ENCODE measurements at places on chromosomes 2 and 18.
A peak's percentile ranks its signal among the peaks of the same experiment; 100 is the strongest.

DNA sequence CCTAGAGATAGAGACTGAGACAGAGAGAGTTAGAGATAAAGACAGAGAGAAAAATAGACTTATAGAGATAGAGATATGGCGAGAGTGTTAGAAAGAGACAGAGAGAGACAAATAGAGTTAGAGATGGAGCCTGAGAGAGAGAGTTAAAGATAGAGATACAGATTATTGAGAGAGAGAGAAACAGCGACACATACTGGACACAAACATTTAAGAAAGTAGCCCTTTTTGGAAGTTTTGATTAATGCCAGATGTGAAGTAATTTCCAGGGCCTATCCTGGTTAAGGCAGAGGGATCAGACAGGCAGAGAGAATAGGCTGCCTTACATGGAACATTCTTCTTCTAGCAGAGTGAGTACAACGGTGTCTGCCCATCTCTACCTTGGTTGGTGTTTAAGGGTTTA is 311.6 kb upstream of the CDH7 start:
- no peak for DNase-seq

- no peak for DNase-seq
Measured at GRCh38 chr2:287471-287885, 413 bp downstream of the ALKAL2 start.

GRCh38 chr18:335733-336132 is 67.9 kb upstream of the THOC1 start:
- DNase-seq: no peak

- no peak for DNase-seq
Measured at GRCh38 chr18:54712758-54713157, 115.5 kb upstream of the RAB27B start.

- no peak for DNase-seq
Measured at GRCh38 chr2:239979243-239980023, 45.7 kb downstream of the NDUFA10 start.

GRCh38 chr2:147450661-147451510 is 393.9 kb upstream of the ACVR2A start:
- DNase-seq: no peak

GRCh38 chr2:234873103-234873827 is 78.6 kb upstream of the SH3BP4 start:
- DNase-seq: no peak

GRCh38 chr2:54492335-54492734 is 36.2 kb downstream of the SPTBN1 start:
- no peak for DNase-seq

DNA sequence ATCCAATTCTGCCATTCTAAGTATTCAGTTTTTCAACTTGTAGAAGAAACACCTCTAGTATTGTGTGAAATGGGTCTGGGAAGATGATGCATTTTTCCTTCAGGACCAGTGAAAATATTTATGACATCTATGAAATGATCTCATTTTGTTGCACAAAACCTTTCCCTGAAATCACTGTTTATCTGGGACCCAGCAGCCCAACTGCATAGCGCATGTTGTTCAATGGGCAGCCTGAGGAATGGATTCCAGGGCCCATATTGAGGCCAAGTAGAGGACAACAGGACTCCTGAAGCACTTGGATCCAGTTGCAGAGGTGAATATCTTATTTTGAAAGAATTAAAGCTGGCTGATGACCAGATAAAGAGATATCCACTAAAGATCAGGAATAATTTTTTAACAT is 7.3 kb downstream of the RBMS1 start:
- DNase-seq: no peak

DNA sequence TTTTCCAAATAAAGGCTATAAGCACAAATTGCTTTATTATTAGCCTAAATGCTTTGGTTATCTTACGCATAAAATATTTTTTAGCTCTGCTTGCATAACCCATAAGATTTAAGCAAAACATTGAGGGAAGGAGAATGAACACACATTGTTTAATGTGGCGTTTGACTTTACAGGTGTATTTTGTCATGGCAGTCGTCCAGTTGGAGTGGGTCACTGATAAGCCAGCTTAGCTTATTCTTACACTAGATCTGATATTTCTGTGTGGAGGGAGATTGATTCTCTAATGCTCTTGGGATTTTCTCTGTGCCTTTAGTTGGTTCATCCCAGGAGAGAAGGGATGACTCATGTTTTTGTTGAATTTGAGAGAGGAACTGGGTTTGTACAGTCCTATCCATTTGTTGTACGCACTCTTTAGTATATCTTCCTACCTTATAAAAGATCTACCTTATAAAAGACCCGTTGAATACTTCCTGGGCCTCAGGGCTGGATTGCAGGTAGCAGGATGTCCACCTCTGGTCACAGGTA is 47.5 kb upstream of the ACYP2 start:
- no peak for DNase-seq

GRCh38 chr2:222076973-222077690 is 221.7 kb downstream of the PAX3 start:
- no peak for DNase-seq

DNA sequence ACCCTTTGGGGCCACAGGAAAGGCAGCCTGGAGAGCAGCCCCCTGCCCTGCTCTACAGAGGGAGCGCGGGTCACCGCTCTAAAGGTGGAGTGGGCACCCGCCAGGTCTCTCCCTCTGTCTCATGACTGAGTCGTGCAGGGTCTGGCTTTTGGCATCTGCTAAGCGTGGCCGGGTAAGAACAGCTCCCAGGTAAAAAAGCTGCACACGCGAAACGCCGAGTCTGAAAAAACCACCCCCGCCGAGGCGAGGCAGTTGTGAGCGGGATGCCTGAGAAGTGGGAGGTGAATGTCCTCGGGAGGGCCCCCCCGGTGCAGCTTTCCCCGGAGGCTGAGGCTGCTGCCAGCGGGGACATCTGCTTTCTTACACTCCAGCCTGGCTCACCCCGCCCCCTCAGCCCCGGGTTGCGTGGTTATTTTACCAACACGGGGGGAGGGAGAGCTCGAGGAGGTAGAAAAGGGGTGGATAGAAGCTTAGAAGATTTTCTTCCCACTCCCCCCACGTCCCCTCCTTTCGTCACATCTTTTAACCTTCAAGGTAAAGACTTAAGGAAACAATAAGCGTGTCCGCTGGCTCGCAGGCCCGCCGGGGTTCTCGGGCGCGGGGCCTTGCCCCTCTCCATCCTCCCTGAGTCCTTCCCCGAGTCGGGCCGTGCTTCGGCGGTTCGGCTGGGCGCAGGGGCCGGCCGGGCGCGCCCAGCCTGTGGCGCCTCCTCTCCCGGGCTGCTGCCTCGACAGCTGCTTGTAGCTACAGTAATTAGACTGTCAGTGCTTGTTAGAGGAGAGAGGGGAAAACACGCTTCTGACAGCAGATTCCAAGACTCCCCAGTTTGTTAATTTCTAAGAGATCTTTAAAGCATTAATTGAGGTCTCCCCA is 70.6 kb upstream of the PSMD14 start:
- DNase-seq: peak; percentile 12

- DNase-seq: no peak
Measured at GRCh38 chr2:14932285-14932684, 299.8 kb downstream of the LRATD1 start.

GRCh38 chr2:84880645-84881521 is at the start of gene TRABD2A:
TRABD2A (minus strand) TSS chr2:84881084; CDS start chr2:84881039, 45 bp downstream.
- DNase-seq: no peak

GRCh38 chr2:107591561-107592279 is 235.0 kb upstream of the RGPD4 start:
- DNase-seq: no peak

- no peak for DNase-seq
Measured at GRCh38 chr2:54274781-54275242, 18.8 kb upstream of the TSPYL6 start.

- no peak for DNase-seq
Measured at GRCh38 chr2:47015206-47015605, 99.6 kb upstream of the MCFD2 start.

- DNase-seq: peak; percentile 5
Measured at GRCh38 chr2:207879536-207879935, 109.8 kb upstream of the FZD5 start.

DNA sequence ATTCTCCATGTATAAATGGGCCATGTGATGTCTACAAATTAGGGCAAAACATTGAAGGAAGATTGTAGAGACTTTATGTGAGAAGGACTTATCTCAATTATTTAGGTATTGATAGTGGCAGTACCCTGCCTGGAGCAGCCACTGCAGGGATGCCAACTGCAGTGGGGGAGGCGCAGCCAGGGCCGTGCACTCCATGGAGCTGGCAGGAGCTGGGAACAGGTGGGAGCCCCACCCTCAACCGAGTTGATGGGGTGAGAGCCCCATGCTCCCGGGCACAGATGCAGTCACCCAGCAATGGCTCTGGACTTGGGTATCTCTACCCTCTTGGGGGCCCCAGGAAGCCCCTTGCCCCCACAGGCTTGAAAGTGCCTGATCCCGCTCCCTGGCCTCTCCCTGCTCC is 564.3 kb downstream of the SLC4A3 start:
- DNase-seq: no peak

DNA sequence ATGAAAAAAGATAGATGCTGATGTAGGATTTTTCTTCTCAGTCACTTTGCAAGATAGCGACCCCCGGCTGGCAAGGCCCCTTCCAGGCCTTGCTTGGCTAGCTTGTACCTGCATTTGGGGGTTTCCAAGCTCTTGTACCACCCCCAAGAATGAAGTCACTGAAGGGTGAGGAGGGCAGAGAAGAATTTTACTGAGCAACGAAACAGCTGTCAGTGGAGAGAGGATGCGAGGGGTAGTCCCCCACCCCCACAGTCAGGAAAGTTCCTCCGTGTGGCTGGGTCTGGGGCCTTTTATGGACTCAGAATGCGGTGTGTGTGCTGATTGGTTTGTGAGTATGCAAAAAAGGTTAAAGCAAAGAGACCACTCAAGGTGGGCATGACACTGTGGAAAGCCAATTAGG is 382.0 kb downstream of the GPD2 start:
- no peak for DNase-seq

Measured in T1000 (cell line).